Activated CD4-positive, alpha-beta memory T cell treated with anti-CD3 and anti-CD28 coated beads, Interleukin-2, amount 10 ng/mL, durations not matched to agents 7 days and 5 days (primary cell): ENCODE measurements at places on chromosomes 4 and X.

GRCh38 chr4:168893807-168894206 lies 116.2 kb downstream of the CBR4 start:
- no peak for DNase-seq
- no peak overlapping the region for H3K27ac ChIP-seq
- no peaks in the 10 kb centered on the region for H3K27me3 ChIP-seq
- no peaks in the 10 kb centered on the region for H3K4me1 ChIP-seq
- no peak overlapping the region for H3K4me3 ChIP-seq

GRCh38 chrX:10288373-10288975 lies 131.7 kb downstream of the CLCN4 start:
- H3K4me3 ChIP-seq, result no peak overlapping the region
- no peaks in the 10 kb centered on the region for H3K27me3 ChIP-seq
- no peak for DNase-seq
- H3K36me3 ChIP-seq, result no peaks in the 10 kb centered on the region
- no peaks in the 10 kb centered on the region for H3K4me1 ChIP-seq

DNA sequence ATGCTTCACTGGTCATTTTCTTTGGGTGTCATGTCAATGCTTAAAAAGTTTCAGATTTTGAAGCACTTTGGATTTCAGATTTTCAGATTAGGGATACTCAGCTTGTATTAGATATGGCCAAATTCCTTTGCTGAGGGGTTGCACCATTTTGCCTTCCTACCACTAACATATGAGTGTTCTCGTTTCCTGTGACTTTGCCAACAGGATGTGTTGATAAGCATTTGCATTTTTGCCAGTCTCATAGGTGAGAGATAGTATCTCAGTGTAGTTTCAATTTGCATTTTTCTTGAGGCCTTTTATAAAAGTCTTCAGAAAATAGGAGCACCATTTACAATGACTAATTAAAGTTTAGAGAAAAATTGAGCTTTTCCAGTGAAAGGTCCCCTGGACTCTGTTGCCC lies 71.6 kb upstream of the CLCN4 start:
- no peak for DNase-seq
- H3K4me3 ChIP-seq, result no peak overlapping the region
- H3K27ac ChIP-seq, result peak overlapping the region; percentile 76
- peaks cover 9% of the 10 kb centered on the region for H3K36me3 ChIP-seq

DNA sequence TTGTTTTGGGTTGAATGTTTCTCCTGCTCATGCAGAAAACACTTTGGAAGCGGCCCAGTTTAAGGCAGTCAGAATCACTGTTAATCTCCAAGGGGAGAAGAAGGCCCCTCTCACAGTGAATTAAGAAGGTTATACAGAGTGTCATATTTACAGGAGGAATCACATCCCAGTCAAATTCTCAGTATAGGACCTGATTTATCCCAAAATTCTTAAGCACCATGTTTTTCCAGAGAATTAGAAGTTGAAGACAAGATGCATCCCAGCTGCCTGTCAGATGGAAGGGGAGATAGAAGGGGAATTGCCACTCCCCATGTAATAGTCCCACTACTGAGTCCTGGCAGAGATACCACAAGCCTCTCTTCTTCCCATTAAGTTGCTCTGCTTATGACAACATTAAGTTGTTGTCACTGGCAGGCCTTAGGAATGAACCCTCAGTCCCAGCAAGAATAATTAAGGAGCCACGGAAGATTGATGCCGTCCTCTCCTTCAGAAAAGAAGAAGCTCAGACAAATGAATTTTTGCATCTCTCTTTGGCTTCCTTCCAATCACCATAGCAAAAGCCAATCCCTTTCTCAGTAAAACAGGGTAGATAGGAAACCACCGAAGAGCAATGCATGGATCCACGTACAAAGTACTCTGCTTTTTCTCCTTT lies 138.4 kb downstream of the LDB2 start:
- no peaks in the 10 kb centered on the region for H3K36me3 ChIP-seq
- no peaks in the 10 kb centered on the region for H3K27me3 ChIP-seq
- H3K4me1 ChIP-seq, result no peaks in the 10 kb centered on the region
- no peak overlapping the region for H3K4me3 ChIP-seq

DNA sequence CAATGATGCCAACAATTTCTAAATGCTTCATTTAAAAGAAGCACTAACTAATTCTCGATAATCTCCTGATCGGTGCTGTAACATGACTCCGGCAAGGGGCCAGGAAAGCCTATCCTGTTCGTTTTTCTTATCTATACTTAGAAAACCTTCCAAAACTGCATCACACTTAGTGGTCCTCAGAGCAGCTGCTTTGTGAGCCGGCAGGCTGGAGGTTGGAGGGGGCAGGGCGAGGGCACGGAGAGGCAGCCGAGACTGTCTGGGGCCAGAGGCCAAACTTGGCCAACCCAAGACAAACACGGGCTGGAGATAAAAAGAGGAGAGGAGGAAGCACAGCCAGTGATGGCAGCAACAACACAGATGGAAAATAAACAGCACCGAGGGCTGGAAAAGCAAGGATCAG lies 455.7 kb downstream of the BCOR start:
- no peak overlapping the region for H3K4me3 ChIP-seq
- peaks cover 4% of the 10 kb centered on the region for H3K4me1 ChIP-seq

GRCh38 chr4:4858527-4859324 lies 739 bp upstream of the MSX1 start:
- no peak overlapping the region for H3K4me3 ChIP-seq
- H3K36me3 ChIP-seq, result peaks cover 11% of the 10 kb centered on the region
- DNase-seq, result no peak
- H3K4me1 ChIP-seq, result peaks cover 17% of the 10 kb centered on the region
- peaks cover 78% of the 10 kb centered on the region for H3K27me3 ChIP-seq
